Umbilical cord (tissue), 2 donors: ENCODE measurements at places on chromosomes 12 and 14. TPM values are rescaled to one million over a fixed set of nuclear protein-coding genes. Genes with fewer than 3 reads are reported as not detected.

- DNase-seq, result peak; percentile 69
Observed at GRCh38 chr14:87896393-87897380, 96.3 kb downstream of the GALC start.

Gene ZDHHC22
- 0.24 TPM for total RNA-seq

Gene MANSC4
- 3.9 TPM for total RNA-seq

DNA sequence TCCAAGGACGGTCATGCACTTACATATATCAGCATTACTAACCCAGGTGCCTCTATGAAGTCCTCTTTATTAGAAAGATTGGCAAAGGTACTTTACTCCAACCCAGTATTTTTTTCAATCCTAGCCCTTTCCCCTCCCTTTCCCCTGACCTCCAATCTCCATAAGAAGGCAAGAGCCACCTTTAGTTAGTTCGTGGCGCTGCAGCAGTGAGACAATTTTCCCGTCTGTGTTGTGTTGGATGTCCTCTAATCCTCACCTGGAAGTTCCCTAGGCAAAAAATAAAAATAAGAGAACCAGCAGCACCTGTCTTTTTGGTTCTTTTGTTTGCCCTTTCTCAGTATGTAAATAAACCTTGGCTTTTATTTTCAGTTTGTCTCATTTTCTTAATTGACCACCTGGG, 439.6 kb upstream of the LRFN5 start:
- DNase-seq, result no peak

Gene KRT7
- total RNA-seq, result 7.7 TPM

Gene ERBB3
- 3.1 TPM for total RNA-seq

GRCh38 chr12:114045349-114045748, 79.2 kb upstream of the RBM19 start:
- DNase-seq, result peak; percentile 95

Gene KLRF1
- total RNA-seq, result 1.9 TPM

DNA sequence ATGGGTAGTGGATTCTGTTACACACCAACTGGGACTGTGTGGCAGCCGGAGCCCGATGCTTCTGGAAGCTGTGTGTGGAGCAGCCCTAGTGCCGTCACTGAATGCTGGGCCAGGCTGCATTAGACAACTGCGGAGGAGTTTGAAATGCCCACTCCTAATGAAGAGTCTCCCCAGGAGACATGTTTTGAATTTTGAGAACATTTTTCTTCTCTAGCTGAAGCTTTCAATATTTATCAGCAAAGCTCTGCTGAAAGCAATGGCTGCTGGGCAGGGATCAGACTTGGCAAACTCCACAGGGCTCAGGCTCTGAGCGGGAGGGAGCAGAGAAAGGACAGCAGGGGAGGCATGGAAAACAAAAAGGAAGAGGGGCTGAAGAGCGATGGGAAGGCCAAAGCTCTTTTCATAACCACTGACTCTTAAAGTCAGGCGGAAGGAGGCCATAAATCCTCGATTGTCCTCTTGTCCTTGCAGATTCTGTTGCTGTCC, 189.1 kb downstream of the MON2 start:
- no peak for DNase-seq

- peak; percentile 25 for DNase-seq
Observed at GRCh38 chr12:122022393-122023338, 982 bp downstream of the BCL7A start.

- DNase-seq, result no peak
Observed at GRCh38 chr12:41211448-41211847, 23.3 kb downstream of the PDZRN4 start.

GRCh38 chr14:99909513-99910064, 116.4 kb downstream of the EML1 start:
- DNase-seq, result peak; percentile 10

GRCh38 chr14:72512925-72513324, 381.0 kb downstream of the DPF3 start:
- no peak for DNase-seq

Gene BATF
- total RNA-seq, result 2.2 TPM

- DNase-seq, result no peak
Observed at GRCh38 chr14:74697543-74697942, 15.3 kb downstream of the AREL1 start.

DNA sequence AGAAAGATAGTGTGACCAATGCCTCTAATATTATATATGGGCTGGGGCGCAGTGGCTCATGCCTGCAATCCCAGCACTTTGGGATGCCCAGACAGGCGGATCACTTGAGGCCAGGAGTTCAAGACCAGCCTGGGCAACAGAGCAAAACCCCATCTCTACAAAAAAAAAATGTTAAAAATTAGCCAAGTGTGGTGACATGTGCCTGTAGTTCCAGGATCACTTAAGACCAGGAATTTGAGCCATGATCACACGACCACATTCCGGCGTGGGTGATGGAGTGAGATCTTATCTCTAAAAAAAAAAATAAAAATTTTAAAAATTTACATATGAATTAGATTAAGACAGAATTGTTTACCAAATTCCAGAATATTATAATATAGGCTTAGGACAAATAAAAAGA, 12.0 kb downstream of the TM7SF3 start:
- DNase-seq, result no peak

GRCh38 chr12:130169256-130169655, 7.0 kb downstream of the FZD10 start:
- DNase-seq, result no peak

GRCh38 chr12:114090211-114090610, 124.1 kb upstream of the RBM19 start:
- DNase-seq, result peak; percentile 81

- DNase-seq, result peak; percentile 65
Observed at GRCh38 chr12:52579468-52580465, 6.1 kb upstream of the KRT74 start.

- peak; percentile 72 for DNase-seq
Observed at GRCh38 chr14:49586673-49587460, 687 bp upstream of the RPS29 start.

Gene CCDC184
- 0.72 TPM for total RNA-seq

- no peak for DNase-seq
Observed at GRCh38 chr14:20386276-20386855, 26.9 kb downstream of the TEP1 start.

DNA sequence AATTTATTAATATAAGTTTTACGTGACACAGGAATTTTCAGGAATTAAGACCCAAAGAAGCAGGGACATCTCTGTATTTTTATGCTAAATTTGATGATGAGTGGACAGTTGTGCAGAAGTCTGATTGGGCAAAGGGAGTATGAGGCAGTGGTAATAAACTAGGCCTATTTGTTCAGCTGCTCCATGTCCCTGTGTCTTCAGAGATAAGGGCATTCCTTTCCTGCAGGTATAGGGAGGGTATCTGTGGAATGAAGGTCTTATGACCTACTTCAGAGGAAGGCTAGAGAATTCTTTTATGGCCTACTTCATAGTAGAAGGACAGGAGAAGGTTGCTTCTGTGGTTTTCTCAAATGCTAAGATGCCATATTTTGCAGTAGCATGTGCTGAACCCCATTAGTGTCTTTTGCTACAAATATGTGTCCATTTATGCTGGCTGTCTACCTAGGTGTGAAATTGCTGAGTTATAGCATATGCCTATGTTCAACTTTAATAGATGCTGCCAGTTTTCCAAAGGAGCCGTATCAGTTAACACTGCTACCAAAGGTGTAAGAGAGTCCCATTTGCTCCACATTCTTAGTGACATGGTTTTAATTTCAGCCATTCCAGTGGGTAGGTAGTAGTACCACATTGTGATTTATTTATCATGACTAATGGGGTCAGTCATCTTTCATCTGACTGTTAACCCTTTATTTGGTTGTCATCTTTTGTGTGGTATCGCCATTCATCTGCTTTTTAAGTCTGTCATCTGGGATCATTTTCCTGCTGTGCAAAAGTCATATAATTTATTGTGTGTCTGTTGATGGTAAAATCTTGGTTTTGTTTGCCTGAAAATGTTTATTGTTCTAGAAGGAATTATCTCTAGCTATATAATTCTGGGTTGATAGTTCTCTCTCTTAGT, 410.7 kb upstream of the RGS6 start:
- no peak for DNase-seq

Gene STAC3
- total RNA-seq, result not detected

- no peak for DNase-seq
Observed at GRCh38 chr12:8644345-8645248, 18.0 kb downstream of the MFAP5 start.

Gene BEGAIN
- total RNA-seq, result 15.6 TPM

- DNase-seq, result peak; percentile 57
Observed at GRCh38 chr12:72313806-72314205, 41.6 kb downstream of the TRHDE start.

GRCh38 chr12:131055093-131055465, 101.4 kb downstream of the ADGRD1 start:
- no peak for DNase-seq

Gene SMIM41
- total RNA-seq, result not detected

- no peak for DNase-seq
Observed at GRCh38 chr14:74800780-74801179, 37.7 kb downstream of the YLPM1 start.

Gene RNASE3
- 0.96 TPM for total RNA-seq

GRCh38 chr12:94616203-94616729, 34.1 kb downstream of the TMCC3 start:
- DNase-seq, result no peak

- DNase-seq, result no peak
Observed at GRCh38 chr12:64160711-64161060, 61.4 kb downstream of the KICS2 start.

DNA sequence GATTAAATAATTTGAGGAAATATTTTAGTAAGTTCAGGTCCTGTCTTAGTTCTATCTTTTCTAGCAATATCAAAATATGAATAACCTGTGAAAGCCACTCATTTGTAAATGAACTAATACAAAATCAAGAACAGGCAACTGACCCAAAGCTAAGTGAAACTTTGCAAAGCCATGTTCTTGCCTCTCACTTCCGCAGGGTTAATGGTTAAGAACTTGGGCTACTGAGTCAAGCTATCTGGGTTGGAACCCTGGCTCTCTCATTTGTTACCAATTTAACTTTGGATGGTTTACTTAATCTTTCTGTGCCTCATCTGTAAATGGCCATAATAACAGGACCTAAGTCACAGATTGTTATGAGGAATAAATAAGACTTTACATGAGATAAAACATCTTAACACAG, 2.8 kb downstream of the KIF21A start:
- no peak for DNase-seq

Gene BCL2L14
- 9.4 TPM for total RNA-seq

GRCh38 chr12:58889557-58889956, 30.7 kb downstream of the LRIG3 start:
- no peak for DNase-seq

DNA sequence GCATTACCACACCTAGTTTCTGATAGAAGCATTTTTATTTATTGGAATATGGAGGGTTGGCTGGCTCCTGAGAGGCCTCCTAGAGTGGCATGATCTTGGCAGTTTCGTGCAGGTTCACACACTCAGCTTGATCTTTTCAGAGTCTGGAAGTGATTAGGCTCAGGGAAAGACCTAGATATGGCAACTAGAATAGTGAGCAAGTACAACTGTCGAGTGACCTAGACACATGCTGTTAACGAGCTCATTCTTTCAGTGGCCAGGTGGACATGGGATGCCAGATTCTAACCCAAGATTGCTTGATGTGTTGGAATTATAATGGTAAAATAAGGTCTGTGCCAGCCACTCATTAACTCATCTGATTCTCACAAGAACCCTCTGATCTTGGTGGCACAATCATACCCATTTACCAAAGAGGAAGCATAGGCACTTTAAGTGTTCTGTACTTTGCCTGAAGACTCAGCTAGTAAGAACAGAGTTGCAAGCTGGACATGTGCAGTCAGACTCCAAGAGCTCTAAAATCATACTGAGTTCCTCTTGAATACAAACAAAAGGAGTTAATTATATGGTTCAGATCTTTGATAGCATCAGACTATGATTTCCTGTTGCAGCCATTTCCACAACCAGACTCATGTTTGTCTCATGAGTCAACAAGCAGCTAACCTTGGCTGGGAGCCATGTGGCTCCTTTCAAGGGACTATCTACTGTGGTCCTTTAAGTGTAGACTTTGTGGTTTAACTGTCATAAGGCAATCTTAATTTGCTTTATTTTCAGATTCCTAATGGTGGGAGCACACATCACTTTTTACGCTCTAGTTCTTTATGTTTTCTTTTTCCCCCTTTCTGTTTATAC, 144.2 kb downstream of the PLEKHA5 start:
- peak; percentile 47 for DNase-seq

DNA sequence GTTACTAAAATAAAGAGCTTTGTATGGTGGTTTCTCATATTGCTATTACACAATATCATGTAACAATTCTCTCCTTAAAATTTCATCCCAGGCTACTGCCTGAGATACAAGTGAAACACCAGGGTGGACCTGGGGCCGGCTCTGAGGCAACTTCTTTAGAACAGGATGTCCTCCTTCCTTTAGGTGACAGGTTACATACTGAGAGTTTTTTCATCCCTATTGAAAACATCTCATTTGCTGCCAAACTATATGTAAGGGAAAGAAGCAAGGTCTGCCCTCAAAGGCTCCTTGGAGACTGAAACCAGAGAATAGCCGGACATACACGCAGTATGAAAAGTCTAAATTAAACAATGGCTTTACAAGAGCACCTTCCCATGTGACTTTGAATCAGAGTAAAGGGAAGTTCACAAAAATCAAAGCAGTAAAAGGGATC, 139.9 kb downstream of the DUSP6 start:
- DNase-seq, result no peak

- no peak for DNase-seq
Observed at GRCh38 chr14:101193845-101194372, 290.4 kb upstream of the RTL1 start.

DNA sequence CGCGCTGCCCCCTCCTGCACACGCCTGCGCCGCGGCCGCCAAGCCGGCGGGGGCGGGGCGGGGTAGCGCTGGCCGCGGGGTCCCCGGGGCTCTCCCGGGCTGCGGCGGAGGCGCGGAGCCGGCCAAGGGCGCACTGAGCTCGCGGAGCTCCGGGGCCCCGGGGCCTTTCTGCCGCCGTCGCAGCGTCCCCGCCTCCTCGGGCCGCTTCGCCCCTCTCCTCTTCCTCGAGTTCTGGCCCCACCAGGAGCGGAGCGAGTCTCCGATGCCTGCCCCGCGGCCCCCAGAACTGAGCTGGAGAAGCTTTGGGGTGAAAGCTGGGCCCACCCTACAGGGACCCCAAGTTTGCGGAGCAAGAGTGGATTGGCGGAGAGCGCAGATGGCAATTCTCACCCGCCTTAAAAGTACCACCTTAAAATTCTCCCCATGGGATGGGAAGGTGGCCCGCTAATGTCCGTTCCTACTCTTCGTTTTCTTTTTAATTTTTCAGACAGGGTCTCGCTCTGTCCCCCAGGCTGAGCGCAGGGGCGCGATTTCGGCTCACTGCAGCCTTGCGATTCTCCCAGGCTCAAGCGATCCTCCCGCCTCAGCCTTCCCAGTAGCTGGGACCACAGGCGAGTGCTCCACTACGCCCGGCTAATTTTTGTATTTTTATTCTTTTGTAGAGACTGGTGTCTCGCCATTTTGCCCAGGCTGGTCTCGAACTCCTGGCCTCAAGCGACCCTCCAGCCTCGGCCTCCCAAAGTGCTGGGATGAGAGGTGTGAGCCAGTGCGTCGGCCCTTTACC, 129.6 kb downstream of the NDUFA12 start:
- DNase-seq, result no peak

DNA sequence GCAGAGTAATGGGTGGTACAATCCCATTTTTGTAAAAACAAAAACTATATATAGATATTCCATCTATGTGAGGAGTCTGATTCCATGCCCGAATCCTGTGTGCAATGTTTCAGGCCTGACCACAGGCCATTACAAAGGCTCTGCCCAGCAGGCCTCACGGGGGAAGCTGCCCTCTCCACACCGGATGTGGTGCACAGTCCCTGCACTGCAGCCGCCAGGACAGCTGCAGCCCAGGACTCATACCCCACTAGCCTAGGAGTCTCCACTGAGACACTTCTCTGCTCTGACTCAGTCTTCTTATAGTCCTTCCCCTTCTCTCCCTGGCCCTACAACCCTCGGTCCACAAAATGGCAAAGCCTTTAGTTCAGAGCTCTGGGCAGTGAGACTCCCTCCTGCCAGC, 190.4 kb downstream of the PPM1H start:
- no peak for DNase-seq
